ENCODE measurements at places on chromosomes 7 and 10.

GRCh38 chr7:18384491-18385143 is 110.9 kb upstream of the HDAC9 start:
- DNase-seq, result no peak

DNA sequence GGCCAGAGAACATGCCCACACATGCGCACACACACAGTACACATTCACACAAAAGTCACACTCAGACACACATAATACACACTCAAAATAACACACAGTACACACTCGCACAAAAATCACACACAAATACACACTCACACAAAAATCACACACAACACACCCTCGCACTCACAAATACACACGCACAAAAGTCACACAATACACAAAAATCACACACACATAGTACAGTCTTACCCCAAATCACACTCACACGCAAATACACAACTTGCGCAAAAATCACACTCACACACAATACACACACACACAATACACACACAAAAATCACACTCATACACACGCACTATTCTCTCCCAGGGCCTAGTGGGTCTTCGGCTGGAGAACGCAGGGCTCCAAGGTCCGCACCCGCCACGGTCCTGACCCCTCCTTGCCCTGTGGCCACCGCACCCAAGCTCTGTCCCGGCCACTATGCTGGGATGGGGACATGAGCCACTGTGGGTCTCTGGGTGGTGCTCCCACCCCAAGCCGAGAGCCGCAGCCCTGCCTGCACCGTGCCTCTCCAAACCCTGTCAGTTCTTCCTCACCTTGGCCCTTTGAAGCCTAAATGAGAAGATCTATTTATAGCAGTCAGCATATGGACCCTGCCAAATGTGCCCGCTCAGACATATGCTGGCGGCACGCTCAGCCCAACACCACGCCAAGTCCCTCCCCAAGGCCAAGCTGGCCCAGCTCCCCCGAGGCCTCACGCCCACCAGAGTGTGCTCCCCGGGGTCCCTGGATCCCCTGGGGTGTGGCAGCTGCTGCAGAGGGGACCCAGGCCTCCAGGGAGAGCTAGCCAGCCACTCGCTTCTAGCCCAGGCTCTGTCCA is 55.9 kb downstream of the ELFN1 start:
- DNase-seq, result no peak

DNA sequence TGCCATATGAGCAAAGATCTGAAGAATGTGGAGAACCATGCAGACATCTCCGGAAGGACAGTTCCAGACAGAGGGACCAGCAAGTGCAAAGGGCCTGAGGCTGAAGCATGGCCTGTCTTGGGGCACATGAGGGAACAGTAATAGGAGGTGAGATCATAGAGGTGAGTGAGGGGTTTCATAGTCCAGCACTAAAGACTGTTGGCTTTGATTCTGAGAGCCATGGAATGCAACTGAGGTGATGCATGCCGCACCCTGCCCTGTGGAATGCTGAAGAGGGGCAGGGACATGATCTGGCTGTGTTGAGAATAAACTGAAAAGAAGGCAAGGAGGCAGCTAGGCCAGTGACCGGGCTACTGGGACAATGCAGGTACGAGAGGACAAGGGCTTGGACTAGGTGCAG is 253.1 kb upstream of the KLF14 start:
- DNase-seq, result no peak

DNA sequence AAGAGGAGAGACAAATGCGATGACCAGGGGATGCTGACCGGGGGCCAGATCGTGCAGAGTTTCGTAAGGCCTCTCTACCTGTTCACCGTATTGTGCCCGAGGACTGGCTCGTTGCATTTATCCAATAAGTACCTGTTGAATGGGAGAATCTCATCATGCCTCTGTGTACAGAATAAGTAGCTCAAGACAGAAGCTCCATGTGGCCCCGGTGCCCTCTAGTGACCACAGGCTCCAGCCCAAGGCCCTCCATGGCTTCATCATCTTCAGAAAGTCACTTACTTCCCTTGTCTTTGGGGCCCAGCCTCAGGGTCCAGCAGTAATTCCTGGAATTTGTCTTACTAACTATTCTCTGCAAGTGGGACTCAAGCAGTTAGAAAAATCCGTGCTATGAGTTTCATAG is 151.0 kb downstream of the CHN2 start:
- DNase-seq, result no peak

DNA sequence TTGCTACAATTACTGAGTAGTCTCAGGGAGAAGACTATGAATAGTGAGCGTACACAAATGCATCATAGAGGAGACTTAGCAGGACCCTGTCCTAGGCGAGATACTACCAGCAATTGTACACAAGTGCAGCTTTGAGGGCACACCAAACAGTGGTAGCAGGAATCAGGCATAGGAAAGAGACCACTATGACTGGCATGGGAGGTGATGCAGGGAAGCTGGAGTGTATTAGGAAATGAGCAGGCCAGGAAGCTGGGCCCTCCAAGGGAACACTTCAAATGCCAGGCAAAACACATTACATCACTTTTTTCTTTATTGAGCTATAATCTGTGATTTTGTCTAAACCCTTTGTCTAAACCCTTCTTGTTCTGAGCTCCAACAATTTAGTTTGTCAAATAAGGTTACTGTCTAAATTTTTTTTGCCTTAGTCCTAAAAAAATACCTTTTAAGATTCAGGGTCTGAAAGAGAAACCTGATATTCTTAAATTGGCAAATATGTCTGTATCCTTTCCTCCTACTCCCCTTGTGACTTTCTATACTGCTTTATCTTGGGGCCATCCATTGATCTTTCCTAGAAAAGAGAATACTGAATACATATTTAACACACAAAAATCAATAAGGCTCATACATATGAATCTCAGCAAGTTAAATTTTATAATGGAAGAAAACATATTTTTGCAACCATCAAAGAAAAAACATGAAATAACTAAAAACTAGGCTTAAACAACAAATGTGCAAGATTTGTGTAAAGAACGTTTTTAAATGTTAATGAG is 193.8 kb upstream of the PHYHIPL start:
- no peak for DNase-seq

- DNase-seq, result no peak
These were observed 607.7 kb downstream of the GALNT17 start for GRCh38 chr7:71739520-71740173.

- no peak for DNase-seq
These were observed 104.4 kb upstream of the PHYHIPL start for GRCh38 chr10:59072038-59072437.

DNA sequence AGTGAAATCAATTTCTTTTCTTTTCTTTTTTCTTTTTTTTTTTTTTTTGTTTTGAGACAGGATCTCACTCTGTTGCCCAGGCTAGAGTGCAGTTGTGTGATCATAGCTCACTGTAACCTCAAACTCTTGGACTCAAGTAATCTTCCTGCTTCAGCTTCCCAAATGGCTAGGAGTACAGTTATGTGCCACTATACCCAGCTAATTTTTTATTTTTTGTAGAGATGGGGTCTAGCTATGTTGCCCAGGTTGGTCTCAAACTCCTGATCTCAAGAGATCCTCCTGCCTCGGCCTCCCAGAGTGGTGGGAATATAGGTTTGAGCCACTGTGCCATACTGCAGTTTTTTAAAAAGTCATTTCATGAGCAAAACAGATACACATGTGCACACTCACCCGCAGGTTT is 79.8 kb downstream of the ANK3 start:
- no peak for DNase-seq

GRCh38 chr10:132634241-132634946 is 96.8 kb downstream of the INPP5A start:
- peak; percentile 13 for DNase-seq

GRCh38 chr10:23897861-23898260 is 311.1 kb upstream of the KIAA1217 start:
- DNase-seq, result no peak

- no peak for DNase-seq
These were observed 449.1 kb downstream of the KCNMA1 start for GRCh38 chr10:77188521-77188920.

DNA sequence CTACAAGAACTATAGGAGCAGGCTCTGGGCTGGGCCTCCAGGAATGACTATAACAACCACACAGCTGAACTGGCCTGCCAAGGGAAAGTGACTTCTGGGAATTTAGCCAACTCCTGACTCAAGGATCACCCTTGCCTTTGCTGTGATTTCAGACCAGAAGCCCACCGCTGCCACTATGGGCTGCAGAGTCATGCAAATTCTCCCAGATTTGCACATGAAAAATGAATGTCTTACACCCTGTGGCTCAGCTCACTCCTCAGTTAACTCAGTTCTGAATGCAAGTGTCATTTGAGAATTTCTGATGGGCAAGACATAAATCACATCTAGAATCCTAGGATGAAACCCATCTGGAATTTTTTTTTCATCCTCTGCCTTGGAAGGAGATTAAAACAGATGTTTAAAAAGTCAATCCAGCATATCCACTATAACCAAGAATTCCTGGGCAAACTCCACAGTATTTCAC is 186.5 kb upstream of the BET1 start:
- no peak for DNase-seq

DNA sequence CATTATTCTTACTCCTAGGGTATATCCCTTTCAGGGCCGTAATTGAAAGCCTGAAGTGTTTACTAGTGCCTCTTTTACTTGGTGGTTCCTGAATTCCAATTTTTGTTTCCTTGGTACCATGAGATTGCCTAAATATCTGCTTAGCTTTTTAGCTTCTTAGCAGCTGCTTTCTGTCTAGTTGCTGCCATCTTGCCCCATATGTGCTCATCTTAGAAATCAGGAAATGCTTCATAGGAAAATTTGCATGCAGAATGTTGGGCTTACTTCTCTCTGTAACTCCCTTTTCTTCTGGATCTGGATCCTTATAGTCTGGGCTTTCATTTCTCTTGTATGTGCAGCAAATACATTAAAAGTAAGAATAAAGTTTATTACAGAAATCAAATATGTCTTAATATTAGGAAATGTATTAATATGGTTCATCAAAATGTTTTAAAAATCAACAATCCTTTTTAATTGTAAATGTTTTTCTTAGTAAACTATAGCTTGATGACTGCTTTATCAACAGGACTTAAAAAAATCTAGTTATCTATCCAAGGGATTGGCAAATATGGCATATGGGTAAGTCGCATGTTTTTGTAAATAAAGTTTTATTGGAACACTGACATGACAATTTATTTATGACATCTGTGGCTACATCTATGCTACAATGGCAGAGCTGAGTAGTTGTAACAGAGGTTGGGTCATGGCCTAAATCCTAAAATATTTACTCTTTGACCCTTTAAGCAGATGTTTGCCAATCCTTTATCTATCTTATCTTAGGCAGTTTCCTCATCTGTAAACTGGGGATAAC is 73.5 kb upstream of the CDK6 start:
- DNase-seq, result no peak

DNA sequence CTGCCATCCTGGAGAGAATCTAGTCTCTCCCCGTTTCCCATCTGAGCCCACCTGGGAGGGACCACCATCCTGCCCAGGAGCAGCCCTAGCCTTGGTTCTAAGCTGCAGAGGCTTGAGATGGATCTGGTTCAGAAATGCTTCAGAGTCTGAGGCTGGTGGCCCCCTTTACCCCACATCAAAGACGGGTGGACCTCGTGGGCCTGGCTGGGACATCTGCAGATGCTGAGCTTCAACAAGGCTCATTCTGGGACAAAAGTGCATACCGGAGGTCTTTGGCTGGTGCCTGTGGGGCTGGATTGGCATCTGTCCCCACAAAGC is 4.9 kb upstream of the IRF5 start:
- DNase-seq, result no peak

GRCh38 chr7:66050337-66050957 is 25.2 kb upstream of the ASL start:
- no peak for DNase-seq

DNA sequence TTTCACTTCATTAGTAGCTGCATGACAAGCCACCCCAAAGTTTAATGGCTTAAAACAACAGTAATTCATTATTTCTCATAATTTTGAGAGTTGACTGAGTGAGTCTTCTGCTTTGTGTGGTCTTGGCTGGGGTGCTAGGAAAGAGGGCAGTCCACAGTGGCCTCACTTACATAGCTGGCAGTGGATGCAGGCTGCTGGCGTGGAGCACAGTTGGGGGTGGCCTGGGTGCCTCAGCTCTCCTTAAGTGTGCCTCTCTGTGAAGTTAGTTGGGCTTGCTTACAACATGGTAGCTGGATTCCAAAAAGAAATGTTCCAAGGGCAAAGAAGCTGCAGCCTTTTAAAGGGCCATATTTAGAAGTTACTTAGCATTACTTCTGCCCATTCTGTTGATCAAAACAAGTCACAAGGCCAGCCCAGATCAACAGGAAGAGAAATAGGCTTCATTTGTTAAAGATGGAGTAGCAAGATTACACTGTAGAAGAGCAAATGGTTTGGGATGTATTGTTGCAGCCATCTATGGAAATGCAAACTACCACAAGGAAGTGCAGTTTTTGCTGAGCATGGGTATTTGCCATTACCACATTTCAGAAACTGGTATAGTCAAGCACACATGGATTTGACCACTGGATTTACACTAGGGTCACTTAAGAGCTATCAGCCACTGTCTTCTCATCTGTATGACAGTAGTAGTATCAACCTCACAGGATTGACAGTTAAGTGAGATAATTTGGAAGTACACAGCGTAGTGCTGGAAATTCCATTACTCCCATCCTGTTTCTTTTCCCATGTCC is 33.6 kb downstream of the ZEB1 start:
- no peak for DNase-seq

GRCh38 chr7:128899392-128899791 is 11.1 kb downstream of the KCP start:
- DNase-seq, result no peak

GRCh38 chr10:48941427-48942075 is 1.9 kb upstream of the LRRC18 start:
- no peak for DNase-seq

DNA sequence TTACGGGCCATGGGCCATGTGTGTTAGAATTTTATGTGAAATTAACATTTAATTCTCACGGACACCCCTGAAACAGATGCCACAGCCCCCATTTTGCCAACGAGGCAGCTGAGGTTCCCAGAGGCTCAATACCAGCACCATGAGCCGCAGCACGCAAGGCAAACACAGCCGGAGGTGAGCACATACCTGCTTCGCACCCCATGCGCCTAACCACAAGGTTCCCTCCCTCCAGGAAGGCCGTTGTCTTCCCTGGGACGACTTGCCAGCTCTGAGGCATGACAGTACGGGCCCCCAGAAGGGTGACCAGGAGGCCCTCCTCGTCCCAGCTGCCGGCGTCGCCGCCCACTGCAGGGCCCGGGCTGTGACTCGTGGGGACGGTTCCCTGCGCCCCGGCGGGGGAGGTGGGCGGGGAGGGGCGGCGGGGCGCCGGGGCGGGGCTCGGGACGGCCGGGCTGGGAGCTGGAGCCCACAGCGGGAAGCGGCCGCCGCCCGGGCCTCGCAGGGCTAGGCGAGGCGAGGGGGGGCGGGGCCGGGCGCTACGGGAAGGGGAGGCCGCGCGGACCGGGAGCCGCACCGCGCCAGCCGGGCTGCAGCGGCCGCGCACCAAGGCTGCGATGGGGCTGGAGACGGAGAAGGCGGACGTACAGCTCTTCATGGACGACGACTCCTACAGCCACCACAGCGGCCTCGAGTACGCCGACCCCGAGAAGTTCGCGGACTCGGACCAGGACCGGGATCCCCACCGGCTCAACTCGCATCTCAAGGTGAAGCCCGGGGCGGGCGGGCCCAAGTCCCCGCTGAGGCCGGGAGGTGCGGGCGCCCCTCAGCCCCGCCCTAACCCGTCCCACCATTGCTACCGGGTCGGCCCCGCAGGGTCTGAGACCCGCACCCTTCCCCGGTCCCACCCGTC is at the start of gene CAV2:
Gene CAV2, plus strand, starts transcription at position 571 of the 910 bp plus-strand sequence. Its CDS starts 44 bp downstream, at position 615.
- DNase-seq, result no peak

Data from Kasumi-1 (cell line).